Left hindlimb (tissue), 1 donor: ENCODE measurements at places on chromosomes 5 and 9.

- DNase-seq, result no peak
Observed at GRCh38 chr5:36948041-36948440, 71.5 kb downstream of the NIPBL start.

DNA sequence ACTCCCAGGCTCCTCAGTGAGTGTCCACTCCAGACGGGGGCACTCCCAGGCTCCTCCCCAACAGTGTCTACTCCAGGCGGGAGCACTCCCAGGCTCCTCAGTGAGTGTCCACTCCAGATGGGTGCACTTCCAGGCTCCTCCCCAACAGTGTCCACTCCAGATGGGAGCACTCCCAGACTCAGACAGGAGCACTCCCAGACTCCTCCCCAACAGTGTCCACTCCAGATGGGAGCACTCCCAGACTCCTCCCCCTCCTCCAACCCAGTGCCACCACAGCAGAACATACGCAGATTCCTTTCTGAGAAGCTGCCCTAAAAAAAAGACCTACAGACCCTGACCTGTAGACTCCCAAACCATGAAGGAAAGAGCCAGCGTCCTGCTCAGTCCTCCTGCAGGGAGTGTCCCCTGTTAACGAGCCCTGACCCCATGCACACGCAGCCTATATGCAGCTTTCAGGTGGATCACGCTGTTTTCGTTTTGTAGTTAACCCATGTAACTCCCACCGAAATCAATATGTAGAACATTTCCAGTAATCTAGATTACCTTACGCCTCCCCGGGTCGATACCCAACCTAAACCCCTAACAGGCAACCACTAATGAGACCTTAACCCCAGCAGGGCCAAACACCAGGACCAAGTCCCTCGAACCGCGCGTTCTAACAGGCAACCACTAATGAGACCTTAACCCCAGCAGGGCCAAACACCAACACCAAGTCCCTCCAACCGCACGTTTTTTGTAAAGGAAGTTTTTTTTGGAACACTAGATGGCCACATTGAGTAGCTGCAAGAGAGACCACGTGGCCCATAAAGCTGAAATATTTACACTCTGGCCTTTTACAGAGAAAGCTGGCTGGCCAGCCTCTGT, 15.7 kb downstream of the PNPLA7 start:
- peak; percentile 45 for DNase-seq

GRCh38 chr5:65108786-65109743, 340.3 kb downstream of the CWC27 start:
- no peak for DNase-seq

GRCh38 chr5:173933901-173934300, 45.8 kb downstream of the CPEB4 start:
- no peak for DNase-seq

GRCh38 chr5:62475072-62475471, 62.5 kb downstream of the IPO11 start:
- no peak for DNase-seq

- no peak for DNase-seq
Observed at GRCh38 chr9:76964612-76965011, 54.8 kb upstream of the FOXB2 start.

DNA sequence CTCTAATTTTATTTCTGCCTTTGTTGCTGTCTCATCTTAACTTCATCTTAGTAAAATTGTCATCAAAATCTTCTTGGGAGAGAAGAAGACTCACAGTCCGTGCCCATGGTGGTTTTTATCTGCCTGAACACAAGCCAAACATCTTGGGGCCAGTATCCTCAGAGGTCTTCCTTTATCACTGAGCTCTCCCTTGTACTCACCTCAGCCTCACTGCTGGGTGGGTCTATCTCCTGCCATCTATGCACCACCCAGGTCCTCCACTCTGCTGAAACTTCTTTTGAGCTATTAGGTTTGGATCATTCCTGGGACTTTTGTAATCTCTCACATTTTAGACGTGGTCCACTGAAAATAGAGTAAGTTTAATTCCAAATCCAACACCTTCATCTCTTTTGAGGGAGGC, 116.3 kb upstream of the EPB41L4A start:
- no peak for DNase-seq

DNA sequence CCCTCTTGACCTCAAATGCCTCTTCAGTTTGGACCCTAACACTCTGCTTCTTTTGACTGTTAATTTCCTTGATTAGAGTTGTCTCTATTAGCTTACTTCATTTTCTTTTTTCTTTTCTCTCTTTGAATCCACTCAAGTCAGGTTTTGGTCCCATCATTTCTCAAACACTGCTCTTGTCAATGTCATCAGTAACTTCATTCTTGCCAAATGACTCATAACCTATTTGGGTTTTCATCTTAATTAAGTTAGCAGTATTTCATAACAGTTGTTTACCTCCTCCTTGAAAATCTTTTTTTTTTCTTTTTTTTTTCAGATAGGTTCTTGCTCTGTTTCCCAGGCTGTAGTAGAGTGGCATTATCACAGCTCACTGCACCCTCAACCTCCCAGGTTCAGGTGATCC, 119.6 kb downstream of the PARP8 start:
- no peak for DNase-seq

GRCh38 chr5:79983618-79984017, 7.4 kb downstream of the MTX3 start:
- DNase-seq, result no peak
